Diencephalon (tissue), 1 donor: ENCODE measurements at places on chromosomes 13 and 19. TPM values are rescaled to one million over a fixed set of nuclear protein-coding genes. Genes with fewer than 3 reads are reported as not detected.

Gene KASH5
- total RNA-seq = not detected

Gene CGB1
- total RNA-seq = not detected

Gene LPAR6
- total RNA-seq = 13.8 TPM

Gene OR7A5
- not detected for total RNA-seq

Gene PLK5
- total RNA-seq = 0.23 TPM

Gene TEX30
- total RNA-seq = 12.2 TPM

Gene KIRREL2
- 1.8 TPM for total RNA-seq

Gene FPR3
- 0.46 TPM for total RNA-seq

Gene AZU1
- 0.46 TPM for total RNA-seq

Gene ZNF571
- total RNA-seq = 12.9 TPM

Gene C1QTNF9B
- not detected for total RNA-seq

Gene INSL3
- total RNA-seq = not detected

Gene LRFN3
- 21.2 TPM for total RNA-seq

Gene ERICH4
- total RNA-seq = not detected

Gene SAMD4B
- total RNA-seq = 23.1 TPM

Gene ZNF723
- not detected for total RNA-seq

Gene ZNF225
- total RNA-seq = 12.5 TPM

Gene ZC3H4
- total RNA-seq = 16.6 TPM

Gene GFY
- total RNA-seq = not detected

Gene F7
- 2.1 TPM for total RNA-seq

Gene KIR3DL1
- not detected for total RNA-seq

Gene FCAR
- 0.92 TPM for total RNA-seq

Gene ATP7B
- total RNA-seq = 13.1 TPM

Gene DCT
- 0.92 TPM for total RNA-seq

Gene MIR17HG
- 20.1 TPM for total RNA-seq

Gene FFAR2
- 0.23 TPM for total RNA-seq

Gene TNNI3
- 3.5 TPM for total RNA-seq
